Inflammatory macrophage (primary cell): ENCODE measurements at places on chromosomes 1 and 21.

- no peak for DNase-seq
Measured at GRCh38 chr1:184019506-184019905, 18.0 kb downstream of the COLGALT2 start.

DNA sequence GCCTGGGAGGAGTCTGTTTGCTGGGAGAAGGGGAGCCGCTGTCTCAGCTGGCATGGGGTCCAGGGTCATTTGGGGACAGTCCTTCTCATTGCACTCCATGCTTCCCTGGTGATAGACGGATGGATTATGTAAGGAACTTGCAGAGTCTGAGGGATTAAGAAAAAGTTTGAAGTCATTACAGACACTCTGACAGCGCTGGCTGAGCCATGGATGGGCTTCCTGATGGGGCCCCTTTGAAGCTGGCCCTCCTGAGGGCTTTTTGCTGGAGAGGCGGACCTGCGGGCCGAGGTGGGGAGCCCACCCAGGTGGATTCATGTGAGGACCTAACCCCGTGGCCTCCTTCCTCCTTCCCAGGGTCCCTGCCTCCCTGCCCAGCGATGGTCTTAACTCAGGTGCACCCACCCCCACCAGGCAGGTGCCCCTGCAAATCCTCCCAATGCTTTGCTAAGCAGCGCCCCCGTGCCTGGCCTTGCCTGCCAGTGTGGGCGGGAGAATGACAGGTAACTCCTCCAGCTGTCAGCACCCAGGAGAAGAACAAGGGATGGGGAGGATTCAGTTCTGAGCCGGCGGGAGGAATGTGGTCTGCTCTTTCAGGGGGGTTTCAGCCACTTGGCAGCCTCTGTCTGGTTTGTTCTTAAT is 24.2 kb upstream of the C1orf174 start:
- DNase-seq, result no peak

DNA sequence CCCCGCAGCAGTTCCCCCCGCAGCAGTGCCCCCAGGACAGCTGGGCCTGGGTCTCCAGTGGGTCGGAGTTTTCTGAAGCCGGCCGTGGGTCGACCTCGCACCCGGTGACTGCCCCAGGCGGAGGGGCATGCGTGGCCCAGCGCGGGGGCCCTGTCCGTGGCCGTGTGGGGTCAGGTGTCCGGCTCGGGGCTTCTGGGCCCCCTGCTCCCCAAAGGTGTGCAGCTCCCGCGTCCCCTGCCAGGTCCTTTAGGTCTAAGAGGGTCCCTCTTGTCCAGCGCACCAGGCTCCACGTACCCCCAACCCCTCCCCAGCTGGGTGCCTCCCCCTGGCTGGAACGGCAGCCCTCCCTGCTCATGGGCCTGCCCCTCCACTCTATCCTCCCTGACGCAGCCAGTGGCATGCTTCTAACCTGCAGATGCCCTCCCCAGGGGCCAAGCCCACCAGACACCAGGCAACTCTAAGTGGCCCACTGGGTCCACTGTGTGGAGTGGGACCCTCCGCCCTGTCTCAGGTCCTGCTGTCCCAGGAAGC is 5.9 kb upstream of the HES4 start:
- no peak for DNase-seq

DNA sequence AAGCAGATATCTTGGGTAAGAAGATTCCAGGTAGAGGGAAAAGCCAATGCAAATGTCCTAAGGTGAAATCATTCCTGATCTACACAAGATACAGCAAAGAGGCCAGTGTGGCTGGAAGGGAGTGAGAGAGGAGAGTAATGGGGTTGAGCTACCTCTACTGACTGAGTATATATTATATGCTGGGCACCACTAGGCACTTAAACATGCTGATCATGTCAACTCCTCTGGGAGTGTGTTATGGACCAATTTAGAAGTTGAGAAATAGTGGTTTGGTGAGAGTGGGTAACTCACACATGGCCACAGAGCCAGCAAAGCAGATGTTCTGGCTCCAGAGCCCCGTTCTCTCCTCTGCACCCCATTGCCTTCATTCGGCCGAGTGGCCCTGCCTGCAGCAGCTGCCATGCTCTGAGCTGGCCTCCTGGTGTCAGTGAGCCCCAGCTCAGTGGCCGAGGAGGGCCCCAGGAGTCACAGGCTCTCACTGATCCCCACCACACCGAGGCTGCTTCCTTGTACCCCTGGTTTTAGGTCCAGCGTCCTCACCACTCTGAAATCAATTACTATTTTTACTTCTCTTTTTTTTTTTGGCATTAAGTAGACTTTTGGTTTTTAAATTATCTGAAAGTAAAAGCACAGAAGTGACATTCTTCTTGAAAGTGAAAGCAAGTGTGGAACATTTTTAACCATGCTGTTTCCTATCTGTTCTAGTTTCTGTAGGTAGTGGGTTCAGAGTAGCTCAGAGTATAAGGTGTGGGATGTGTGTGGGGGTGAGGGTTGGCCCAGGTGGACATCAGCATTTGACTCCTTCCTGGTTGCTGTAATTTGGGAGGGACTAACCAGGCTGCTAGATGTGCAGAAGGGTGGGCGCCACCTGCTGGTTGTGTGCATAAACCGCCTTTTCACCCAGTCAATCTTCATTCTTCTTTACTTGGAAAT is 45.8 kb upstream of the CRNN start:
- DNase-seq, result peak; percentile 78

DNA sequence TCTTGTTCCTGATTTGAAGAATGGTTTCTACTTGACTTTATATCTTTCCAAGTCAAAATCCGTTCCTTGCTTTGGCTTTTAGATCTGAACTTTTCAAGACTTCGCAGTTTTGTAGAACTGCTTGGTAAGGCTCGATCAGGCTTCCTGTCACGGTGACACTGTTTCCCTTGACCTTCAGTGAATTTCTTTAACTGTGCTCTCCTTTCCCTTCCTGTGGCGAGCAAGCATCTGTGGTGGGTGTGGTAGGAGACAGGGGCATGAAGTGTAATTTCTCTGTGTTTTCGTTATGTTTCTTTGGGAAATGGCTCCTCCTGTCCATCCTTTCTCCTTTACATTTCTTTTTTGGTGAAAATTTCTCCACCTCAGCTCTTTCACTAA is 10.4 kb downstream of the STYXL2 start:
- no peak for DNase-seq

DNA sequence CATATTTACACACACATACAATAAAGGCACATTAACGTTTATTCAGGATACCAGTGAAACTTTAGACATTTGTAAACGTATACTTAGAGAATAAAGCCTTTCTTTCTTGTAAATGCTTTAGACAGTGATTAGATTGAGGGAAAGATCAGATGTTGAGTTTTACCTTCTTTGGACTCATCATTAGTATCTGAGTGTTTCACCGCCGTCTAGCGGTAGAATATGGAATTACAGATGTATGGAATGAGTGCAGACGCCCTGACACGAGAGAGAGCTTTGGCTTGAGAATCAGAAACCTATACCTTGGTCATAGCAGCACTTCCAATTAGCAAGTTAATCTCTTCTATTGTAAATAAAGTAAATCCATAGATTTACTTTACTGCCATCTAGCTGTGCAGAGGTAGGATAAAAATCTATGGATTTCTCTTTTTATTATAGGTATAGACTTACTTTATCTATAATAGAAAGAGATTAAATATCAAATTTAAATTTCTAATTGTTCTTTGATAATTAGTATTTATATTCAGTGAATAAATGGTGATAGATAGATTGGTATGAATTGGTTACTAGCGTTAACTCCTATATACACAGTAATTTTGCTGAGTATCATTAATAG is 12.6 kb downstream of the FLG2 start:
- peak; percentile 60 for DNase-seq

- DNase-seq, result no peak
Measured at GRCh38 chr1:197247465-197247864, 20.6 kb upstream of the CRB1 start.
